Nephron progenitor cell (in vitro differentiated cells): ENCODE measurements at places on chromosomes 6 and 20.

- H3K4me1 ChIP-seq = peaks cover 67% of the 10 kb centered on the region
- peaks cover 7% of the 10 kb centered on the region for H3K27me3 ChIP-seq
- no peaks in the 10 kb centered on the region for H3K36me3 ChIP-seq
- H3K4me3 ChIP-seq = no peak overlapping the region
Measured at GRCh38 chr20:52922436-52922835, 49.7 kb upstream of the TSHZ2 start.

GRCh38 chr6:16349544-16349943 is 111.2 kb downstream of the GMPR start:
- DNase-seq = no peak
- H3K27ac ChIP-seq = no peak overlapping the region
- H3K27me3 ChIP-seq = peaks cover 3% of the 10 kb centered on the region

DNA sequence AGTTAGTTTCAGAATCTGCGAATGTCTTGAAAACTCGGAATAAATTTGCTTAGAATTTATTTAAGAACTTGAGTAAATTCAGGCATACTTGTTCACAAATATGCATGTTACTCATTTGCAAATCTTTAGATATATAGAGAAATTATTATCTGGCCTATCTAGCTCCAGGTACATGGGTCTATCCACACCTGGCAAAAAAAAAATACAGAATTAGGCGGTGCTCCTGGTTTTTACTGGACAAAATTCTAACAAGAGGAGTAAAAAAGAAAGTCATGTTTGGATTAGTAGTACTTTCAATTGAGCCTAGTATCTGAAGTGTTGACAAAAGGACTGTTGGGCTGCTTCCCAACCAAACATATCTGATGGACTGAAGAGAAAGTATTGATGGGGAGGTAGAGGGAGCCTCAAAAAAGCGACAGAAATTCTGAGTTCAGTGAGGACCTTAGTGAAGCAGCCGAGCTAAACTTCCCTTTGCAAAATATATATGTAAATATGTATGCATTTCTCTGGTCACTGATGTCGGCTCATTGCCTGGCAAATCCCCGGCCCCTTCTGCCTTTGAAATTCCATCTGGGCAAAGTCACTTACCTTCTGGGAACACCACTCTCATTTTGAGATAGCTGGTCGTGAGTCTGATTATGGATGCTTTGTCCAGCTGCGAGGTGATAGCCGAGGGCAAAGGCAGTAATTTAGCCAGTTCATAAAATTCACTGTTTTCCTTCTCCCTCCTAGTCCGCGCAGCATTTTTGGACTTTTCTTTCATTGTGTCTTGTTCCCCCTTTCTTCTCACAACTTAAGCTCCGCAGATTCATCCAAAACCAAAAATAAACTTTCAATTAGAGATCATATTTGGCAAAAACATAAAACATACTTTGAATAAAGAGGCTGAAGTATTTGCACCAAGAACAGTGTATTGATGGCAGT is 1.8 kb downstream of the SIM1 start:
- H3K27ac ChIP-seq = no peak overlapping the region
- H3K27me3 ChIP-seq = peaks cover 76% of the 10 kb centered on the region
- DNase-seq = no peak
- peak overlapping the region; percentile 84 for H3K4me3 ChIP-seq
- H3K36me3 ChIP-seq = no peaks in the 10 kb centered on the region

GRCh38 chr6:168513766-168514165 is 72.8 kb downstream of the SMOC2 start:
- no peak for DNase-seq
- peaks cover 18% of the 10 kb centered on the region for H3K27me3 ChIP-seq
- no peaks in the 10 kb centered on the region for H3K36me3 ChIP-seq
- no peak overlapping the region for H3K27ac ChIP-seq
- no peak overlapping the region for H3K4me3 ChIP-seq
- peaks cover 18% of the 10 kb centered on the region for H3K4me1 ChIP-seq

DNA sequence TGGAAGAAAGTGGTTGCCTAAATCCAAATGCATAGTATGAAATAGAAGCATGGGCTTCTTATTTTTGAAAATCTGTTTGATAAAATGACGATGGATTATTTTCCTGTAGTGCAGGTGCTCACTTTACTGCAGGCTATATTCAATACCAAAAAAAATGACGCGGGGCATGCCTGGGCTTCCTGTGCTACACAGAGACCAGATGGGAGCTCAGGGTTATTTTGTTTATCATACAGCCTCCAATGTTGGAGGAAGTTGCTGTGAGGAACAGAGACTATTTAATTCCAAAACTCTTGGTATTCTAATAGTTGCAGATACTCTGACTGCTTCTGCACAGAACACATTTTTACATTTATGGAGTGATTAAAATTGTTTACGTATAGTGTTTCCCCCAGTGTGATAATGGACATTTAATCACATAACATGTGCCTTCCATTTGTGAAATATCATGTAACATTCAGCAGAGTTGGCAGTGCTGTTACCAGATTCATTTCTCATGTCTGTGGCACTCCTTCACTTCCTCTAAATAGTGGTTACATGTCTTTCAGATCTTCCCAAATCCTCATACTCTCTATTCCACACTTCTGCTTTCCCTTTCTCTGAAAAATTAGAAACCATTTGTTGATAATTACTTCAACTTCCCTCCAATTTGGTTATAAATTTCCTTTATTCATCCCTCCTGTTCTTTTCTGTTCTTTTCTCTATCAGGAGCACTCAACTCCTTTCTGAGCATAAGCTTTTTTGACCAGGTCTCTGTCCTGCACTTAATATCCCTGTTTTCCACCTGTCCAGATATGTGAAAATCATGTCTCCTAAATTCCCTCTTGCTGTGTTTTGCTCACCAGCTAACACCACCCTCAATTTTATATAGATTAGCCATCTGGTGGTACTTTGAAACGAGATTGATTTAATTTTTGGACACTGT is 121.6 kb downstream of the ADGRB3 start:
- H3K27ac ChIP-seq = no peak overlapping the region
- H3K36me3 ChIP-seq = no peaks in the 10 kb centered on the region
- H3K27me3 ChIP-seq = no peaks in the 10 kb centered on the region
- H3K4me1 ChIP-seq = no peaks in the 10 kb centered on the region

DNA sequence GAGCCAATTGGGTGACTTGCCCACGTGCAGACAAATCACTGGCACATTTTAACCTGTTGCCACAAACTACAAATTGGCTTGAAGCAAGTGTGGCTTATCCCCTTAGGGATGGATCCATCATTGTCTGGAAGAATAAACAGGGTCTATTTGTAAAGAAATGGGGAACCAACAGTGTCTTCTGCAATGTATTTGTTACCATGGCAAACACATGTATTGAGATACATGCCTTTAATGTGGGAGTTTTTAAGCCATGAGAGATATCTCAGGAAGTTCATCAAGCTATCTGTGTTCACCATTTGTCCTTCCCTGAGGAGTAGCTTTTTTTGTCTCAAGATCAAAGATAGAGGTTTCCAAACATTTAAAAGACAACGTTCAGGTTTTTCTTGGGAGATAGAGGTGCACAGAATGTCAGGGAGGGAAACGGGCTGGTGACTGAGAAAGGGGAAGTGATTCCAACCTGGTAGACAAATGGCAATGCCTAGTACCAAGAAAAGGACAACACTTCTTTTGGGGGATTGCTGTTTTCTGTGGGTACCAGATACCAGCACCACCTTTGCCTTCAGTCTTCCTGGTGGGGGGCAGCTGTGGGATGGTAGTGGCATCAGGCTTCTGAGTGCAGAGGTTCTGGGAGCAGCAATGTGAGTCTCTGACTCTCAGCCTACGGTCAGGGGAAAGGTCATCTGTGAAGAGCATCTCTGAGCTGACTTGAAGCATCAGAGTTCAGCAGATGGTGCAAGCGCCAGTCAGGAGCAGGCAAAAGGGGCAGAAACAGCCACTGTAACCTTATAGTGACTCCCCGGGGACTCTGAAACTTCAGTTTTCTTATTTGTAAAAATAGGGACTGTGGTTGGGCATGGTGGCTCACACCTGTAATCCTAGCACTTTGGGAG is 20.1 kb upstream of the BCAS1 start:
- no peak overlapping the region for H3K27ac ChIP-seq
- DNase-seq = no peak
- no peaks in the 10 kb centered on the region for H3K36me3 ChIP-seq
- H3K4me3 ChIP-seq = no peak overlapping the region
- peaks cover 22% of the 10 kb centered on the region for H3K4me1 ChIP-seq
- peaks cover 3% of the 10 kb centered on the region for H3K27me3 ChIP-seq

DNA sequence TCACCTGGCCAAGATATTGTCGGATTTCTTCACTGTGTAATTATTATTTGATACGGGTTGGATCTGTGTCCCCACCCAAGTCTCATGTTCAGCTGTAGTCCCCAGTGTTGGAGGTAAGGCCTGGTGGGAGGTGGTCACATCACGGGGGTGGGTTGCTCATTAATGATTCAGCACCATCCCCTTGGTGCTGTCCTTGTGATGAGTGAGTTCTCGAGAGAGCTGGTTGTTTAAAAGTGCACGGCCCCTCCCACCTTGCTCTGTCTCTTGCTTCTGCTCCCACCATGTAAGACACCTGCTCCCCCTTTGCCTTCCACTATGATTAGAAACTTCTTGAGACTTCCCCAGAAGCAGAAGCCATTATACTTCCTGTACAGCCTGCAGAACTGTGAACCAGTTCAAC is 173.9 kb upstream of the PMEPA1 start:
- H3K4me3 ChIP-seq = no peak overlapping the region
- H3K36me3 ChIP-seq = no peaks in the 10 kb centered on the region
- H3K4me1 ChIP-seq = peaks cover 41% of the 10 kb centered on the region
- peaks cover 16% of the 10 kb centered on the region for H3K27me3 ChIP-seq
- no peak overlapping the region for H3K27ac ChIP-seq

DNA sequence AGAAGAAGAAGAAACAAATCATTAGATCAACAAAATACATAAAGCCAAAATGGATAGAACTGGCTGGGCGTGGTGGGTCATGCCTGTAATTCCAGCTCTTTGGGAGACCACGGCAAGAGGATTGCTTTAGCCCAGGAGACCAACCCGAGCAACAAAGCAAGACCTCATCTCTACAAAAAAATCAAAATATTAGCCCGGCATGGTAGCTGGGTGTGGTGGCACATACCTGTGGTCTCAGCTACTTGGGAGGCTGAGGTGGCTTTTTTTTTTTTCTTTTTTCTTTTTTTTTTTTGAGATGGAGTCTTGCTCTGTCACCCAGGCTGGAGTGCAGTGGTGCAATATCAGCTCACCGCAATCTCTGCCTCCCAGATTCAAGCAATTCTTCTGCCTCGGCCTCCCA is 21.5 kb downstream of the NINL start:
- H3K4me3 ChIP-seq = no peak overlapping the region
- H3K27me3 ChIP-seq = no peaks in the 10 kb centered on the region
- no peak overlapping the region for H3K27ac ChIP-seq
- peaks cover 14% of the 10 kb centered on the region for H3K4me1 ChIP-seq
- H3K36me3 ChIP-seq = peaks cover 82% of the 10 kb centered on the region
- no peak for DNase-seq

GRCh38 chr6:37456126-37456525 is 23.1 kb downstream of the CMTR1 start:
- peaks cover 69% of the 10 kb centered on the region for H3K36me3 ChIP-seq
- no peak overlapping the region for H3K4me3 ChIP-seq
- H3K27me3 ChIP-seq = peaks cover 5% of the 10 kb centered on the region

DNA sequence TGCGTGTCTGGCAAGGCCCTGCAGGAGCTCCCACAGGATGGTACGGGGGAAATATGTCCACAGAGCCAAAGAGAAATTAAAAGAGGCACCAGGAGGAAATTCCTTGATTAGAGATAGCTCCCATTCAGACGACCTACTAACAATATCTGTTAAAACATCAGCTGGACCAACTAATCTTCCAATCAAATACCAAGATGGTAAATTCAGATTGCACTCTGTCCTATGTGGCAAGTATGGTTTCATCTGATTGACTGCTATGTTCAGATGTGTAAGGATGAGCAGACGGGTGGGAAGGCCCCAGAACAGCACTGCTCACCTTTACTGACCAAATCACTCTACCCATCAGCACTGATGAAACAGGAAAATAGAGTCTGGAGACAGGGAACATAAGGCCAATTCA is 19.5 kb downstream of the BPIFA2 start:
- H3K36me3 ChIP-seq = no peaks in the 10 kb centered on the region
- no peak overlapping the region for H3K27ac ChIP-seq
- DNase-seq = no peak
- no peaks in the 10 kb centered on the region for H3K4me1 ChIP-seq
- no peak overlapping the region for H3K4me3 ChIP-seq

DNA sequence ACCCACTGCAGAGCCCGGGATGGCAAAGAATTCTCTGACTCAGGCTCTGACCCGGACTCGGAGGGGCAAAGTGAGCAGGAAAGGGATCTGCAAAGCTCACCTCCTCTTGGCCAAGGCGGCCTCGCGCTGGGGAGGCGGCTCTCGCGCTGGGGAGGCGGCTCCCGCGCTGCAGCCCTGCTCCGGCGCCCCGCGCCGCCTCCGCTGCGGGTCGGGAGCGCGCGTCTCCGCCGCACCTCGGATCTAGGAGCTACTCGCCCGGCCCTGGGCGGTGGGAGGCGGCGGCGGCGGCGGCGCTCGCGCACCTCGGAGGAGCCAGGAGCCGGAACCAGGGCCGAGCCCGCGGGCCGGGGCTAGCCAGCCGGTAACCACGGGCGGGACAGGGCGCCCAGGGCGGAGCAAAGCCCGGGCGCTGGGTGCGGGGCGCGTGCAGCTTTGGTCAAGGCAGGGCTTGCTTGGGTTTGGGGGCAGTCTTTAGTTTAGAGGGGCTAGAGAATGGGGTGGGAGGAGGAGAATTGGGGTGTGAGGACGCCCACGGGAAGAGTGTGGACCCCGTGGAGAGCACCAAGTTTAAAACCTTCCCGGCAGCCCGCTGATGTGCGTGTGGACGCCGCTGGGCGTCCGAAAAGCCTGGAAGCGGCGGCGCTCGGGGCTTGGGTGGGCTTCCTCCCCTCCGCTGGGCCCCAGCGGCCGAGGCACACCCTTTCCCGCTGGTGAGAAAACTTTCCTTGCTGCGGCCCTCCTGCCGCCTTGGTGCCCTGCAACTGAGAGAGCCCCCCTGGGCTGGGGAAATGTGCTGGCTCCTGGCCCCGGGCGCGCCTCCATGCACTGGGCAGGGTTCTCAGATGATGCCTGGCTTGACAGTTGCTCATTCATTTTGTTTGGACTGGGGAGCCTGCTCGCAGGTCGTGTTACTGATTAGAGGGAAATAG is at the start of gene MRAP2:
Gene MRAP2 (plus strand): TSS at position 250 of the 929 bp plus-strand sequence. CDS start 21,547 bp downstream, outside the sequence.
- peak; percentile 78 for DNase-seq
- peaks cover 51% of the 10 kb centered on the region for H3K27me3 ChIP-seq
- no peak within 1 kb of the TSS for H3K27ac ChIP-seq

GRCh38 chr6:3057063-3057770 is 11.1 kb upstream of the RIPK1 start:
- no peak for DNase-seq
- peaks cover 44% of the 10 kb centered on the region for H3K27me3 ChIP-seq
- peaks cover 23% of the 10 kb centered on the region for H3K4me1 ChIP-seq
- H3K4me3 ChIP-seq = no peak overlapping the region

GRCh38 chr6:189676-190075 is 102.6 kb upstream of the DUSP22 start:
- peaks cover 58% of the 10 kb centered on the region for H3K4me1 ChIP-seq
- DNase-seq = no peak
- no peak overlapping the region for H3K4me3 ChIP-seq
- no peak overlapping the region for H3K27ac ChIP-seq
- H3K36me3 ChIP-seq = no peaks in the 10 kb centered on the region
- peaks cover 13% of the 10 kb centered on the region for H3K27me3 ChIP-seq

- peaks cover 8% of the 10 kb centered on the region for H3K4me1 ChIP-seq
- H3K36me3 ChIP-seq = no peaks in the 10 kb centered on the region
- H3K4me3 ChIP-seq = no peak overlapping the region
- no peak overlapping the region for H3K27ac ChIP-seq
- DNase-seq = no peak
Measured at GRCh38 chr6:167303675-167304625, 12.8 kb downstream of the UNC93A start.

GRCh38 chr20:25148181-25148981 is 47.1 kb upstream of the ENTPD6 start:
- peak overlapping the region; percentile 82 for H3K27ac ChIP-seq
- peaks cover 26% of the 10 kb centered on the region for H3K27me3 ChIP-seq
- no peaks in the 10 kb centered on the region for H3K36me3 ChIP-seq
- no peak for DNase-seq
